ENCODE measurements at places on chromosomes 12 and 14.

DNA sequence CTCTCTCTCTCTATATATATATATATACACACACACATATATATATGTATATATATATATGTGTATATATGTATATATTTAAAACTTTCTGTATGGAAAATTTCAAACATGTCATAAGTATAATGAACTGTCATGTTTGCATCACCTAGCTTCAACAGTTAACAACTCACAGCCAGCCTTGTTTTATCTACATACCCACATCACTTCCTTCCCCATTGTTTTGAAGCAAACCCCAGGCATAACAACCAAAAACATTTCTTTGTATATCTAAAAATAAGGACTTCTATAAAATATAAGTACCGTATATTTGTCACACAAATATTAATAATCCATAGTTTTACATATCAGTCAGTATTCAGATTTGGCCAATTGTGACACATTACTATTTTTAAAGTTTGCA, 57.4 kb downstream of the PAPOLA start:
- no peak for DNase-seq

GRCh38 chr12:46944088-46944487, 118.3 kb upstream of the SLC38A4 start:
- peak; percentile 55 for DNase-seq

DNA sequence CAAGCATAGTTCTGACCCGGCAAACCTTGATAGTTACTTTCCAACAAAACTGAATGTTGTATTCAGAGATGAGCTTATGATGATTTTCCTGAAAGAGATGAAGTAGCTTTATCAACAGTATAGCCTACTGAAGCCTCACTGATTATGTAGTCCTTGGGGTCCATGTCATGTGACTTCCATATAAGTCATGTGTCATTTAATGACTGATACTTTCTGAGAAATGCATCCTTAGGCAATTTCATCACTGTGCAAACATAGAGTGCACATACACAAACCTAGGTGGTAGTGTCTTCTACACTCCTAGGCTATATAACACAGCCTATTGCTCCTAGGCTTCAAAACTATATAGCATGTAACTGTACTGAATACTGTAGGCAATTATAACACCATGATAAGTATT, 28.5 kb upstream of the TUBA1C start:
- DNase-seq, result no peak

DNA sequence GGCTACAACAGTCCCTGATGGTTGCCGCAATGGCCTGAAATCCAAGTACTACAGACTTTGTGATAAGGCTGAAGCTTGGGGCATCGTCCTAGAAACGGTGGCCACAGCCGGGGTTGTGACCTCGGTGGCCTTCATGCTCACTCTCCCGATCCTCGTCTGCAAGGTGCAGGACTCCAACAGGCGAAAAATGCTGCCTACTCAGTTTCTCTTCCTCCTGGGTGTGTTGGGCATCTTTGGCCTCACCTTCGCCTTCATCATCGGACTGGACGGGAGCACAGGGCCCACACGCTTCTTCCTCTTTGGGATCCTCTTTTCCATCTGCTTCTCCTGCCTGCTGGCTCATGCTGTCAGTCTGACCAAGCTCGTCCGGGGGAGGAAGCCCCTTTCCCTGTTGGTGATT, 16.9 kb downstream of the GPRC5A start:
- no peak for DNase-seq

DNA sequence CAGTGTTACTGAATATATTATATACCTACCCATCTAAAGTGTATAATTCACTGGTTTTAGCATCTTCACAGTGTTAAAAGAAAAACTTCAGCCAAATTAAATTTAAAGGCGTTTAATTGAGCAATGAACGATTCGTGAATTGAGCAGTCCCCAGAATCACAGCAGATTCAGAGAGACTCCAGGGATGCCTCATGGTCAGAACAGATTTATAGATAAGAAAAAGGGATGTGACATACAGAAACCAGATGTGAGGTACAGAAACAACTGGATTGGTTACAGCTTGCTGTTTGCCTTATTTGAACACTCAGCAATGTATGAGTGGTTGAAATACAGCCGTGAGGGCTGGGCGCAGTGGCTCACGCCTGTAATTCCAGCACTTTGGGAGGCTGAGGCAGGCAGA, 84.6 kb downstream of the WNK1 start:
- DNase-seq, result no peak

DNA sequence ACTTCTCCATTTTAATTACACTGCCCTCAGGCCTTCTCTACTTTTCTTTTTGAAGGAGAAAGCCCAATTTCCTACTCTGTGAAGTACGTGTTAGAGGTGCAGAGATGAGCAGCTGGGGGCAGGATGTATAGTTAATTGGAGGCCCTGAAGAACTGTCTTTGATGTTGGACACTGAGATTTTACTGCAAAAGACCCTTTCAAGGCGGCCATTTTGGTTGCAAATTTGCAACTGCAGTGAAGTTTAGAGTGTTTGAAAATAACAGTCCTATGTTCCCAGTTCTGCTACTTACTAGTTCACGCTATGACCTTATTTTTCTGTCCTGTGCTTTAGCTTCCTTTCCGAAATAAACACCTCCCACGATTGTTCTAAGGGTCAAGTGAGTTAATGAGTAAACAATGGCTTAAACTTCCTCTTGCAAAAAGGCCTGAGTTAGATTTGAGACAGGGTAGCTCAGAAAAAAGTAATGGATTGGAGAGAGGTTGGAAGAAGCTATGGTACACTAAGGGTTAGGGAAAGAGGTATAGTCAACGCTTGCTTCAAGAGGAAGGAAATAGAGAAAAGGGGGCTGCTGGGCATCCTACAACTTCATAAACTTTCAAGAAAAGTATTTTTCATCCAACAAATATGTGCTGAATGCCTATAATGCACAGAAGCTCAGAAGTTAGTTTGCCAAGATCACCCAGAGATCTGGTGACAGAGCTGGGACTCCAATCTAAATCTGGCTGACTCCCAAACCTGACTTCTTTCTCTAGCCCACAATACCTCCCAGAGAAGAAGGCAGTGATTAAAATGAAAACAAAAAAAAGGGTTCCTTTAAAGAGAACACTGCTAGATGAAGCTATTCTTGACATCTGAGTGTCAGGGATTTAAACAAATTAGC, 26.4 kb upstream of the DICER1 start:
- no peak for DNase-seq

DNA sequence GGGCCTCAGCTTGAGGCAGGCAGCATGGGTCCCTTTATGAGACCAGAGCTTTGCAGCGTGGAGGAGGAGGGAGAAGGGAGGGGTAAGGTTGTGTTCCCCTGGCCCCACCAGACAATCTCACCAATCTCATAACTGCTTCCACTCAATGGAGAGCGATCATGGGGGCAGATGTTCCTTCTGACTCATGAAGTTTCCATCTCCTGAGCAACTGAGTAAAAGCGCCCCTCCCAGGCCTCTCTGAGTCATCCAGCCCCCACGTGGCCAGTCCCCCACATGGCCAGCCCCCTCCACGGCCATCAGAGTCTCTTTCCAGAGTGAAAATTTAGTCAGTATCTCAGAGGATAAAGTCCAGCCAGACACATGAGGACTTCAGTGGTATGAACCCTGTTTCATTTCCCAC, 39.2 kb upstream of the PLXNC1 start:
- DNase-seq, result no peak

GRCh38 chr14:75123991-75124390, 2.9 kb downstream of the NEK9 start:
- DNase-seq, result peak; percentile 88

GRCh38 chr14:76698191-76698590, 63.1 kb upstream of the VASH1 start:
- no peak for DNase-seq

DNA sequence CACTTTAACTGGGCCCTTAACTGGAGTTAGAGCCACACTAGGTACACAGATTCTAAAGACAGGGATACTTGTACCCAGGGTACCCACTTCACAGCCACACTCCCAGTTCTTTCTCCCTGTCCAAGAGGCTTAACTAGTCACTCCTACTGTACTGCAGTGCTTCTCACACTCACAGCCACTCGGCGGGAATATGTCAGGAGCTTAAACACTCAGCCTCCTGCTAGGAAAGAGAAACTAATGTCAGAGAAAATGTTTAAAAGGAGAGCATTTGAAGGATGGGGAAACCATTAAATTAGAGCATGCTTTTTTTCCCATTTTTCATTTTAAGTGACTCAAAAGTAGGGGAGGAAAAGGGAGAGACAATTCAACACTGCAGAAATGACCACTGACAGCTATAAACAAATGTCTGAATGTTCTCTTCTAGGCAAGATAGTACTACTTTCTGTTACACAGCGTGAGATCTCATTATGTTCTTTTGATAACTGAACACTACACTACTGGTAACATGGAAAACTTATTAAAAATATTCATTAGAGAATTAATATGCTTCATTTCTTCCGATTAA, 22.9 kb upstream of the MDM1 start:
- DNase-seq, result no peak

- DNase-seq, result no peak
Measured at GRCh38 chr12:114006482-114007425, 40.6 kb upstream of the RBM19 start.

DNA sequence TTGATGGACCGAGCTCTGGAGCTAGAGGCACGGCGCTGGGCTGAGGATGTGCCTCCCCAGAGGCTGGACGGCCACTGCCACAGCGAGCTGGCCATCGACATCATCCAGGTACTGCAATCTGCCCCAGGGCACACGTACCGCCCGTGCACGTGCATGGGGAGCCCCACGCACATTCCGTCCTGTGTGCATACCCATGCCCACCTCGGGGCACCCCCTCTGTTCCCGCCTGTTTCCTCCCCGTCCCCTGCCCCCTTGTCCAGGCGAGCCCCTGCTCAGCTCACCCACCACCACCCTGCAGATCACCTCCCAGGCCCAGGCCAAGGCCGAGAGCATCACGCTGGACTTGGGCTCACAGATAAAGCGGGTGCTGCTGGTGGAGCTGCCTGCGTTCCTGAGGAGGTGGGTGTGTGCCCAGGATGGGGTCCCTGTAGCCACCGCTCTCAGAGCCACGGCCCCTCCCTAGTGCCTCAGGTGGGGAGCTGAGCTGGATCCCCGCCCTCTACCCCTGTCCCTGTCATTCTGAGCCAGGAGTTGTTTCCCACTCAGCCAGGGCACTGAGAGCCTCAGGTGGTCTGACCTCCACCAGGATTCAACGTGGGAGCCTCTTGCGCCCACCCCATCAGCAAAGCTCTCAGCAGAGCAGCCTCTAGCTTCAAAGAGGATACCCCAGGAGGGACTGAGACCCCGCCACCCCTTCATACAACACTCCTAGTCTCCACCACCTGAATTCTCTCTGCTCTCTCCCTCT, 6.9 kb downstream of the TNFAIP2 start:
- DNase-seq, result no peak

DNA sequence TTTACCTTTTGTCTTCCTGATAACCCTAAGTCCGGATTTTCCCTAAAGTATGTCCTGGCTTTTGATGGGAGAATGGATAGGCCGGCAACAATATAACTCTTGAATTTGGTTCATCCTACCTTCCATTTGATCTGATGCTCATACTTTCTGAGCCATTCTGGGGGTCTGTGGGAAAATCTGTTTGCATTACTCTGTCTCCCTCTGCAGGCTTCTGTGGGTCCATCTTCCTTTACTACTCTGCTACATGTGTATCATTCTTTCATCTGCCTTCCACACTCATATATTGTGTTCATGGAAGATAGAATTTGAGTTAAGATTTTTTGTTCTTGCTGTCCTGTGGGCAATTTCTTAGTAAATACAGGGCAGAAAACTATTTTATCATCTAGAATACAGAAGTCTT, 101.5 kb downstream of the NAV3 start:
- DNase-seq, result peak; percentile 19

- DNase-seq, result no peak
Measured at GRCh38 chr14:51738754-51739153, 87.0 kb downstream of the FRMD6 start.

DNA sequence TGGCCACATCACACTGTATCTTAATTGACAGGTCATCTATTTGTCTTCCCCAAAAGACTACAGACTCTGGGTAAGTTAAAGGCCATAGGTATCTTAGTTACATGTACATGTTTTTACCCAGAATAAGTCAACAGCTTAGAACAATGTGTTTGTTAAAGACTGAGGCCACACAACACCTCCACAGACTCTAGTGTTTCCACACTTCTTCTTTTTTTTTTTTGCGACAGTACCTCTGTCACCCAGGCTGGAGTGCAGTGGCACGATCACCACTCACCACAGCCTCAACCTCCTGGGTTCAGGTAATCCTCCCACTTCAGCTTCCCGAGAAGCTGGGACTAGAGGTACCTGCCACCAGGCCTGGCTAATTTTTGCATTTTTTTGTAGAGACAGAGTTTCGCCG, 1.3 kb downstream of the GPN3 start:
- DNase-seq, result no peak

DNA sequence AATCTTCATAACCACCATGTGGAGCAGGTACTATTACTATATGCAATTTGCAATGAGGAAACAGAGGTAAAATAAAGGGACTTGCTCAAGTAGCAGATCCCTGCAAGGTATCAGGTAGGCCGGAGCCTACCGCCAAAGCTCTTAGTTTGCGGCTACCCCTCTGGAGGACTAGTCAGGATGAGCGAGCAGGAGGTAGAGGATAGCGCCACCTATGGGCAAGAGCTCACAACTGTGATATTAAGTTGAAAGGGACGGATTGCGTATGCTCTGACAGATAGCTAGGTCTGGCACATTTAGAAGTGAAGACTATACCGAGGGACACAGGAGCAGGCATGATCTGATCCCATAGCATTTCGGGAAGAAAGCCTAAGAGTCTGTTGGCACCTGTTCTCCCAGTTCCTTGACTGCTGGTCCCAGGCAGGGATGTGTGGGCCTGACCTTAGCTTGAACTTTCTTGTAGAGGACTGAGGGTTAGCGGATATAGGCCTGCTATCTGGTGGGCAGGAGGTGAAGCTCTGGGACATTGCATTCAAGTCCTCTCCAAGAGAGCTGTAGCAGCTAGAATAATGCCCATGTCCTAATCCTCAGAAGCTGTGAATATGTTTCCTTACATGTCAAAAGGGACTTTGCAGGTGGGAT, 48.0 kb downstream of the SLC17A8 start:
- peak; percentile 91 for DNase-seq

DNA sequence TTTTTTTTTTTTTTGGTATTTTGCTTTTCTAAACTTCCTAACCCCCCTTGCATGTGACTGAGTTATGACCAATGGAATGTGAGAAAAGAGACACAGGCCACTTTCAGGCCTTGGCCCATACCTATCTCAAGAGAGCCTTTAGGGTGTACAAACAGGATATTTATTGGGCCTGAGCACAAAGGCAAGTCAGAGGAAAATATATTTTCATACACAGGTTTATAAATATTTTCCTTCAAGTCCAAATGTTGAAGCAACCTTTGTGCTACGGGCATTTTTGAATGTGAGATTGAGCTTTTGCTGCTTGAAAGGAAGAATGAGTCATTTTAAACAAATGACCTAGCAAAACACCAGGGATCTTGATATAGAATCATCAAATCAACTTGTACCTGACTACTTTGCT, 228.6 kb upstream of the E2F7 start:
- no peak for DNase-seq

All from Kasumi-1 (cell line).